ENCODE measurements at places on chromosomes 7 and 10.
A peak's percentile ranks its signal among the peaks of the same experiment; 100 is the strongest.

- no peak for DNase-seq
Observed at GRCh38 chr7:27160145-27160545, 3.7 kb upstream of the HOXA7 start.

GRCh38 chr7:131109759-131110296 is 217.8 kb upstream of the MKLN1 start:
- DNase-seq: peak; percentile 76

DNA sequence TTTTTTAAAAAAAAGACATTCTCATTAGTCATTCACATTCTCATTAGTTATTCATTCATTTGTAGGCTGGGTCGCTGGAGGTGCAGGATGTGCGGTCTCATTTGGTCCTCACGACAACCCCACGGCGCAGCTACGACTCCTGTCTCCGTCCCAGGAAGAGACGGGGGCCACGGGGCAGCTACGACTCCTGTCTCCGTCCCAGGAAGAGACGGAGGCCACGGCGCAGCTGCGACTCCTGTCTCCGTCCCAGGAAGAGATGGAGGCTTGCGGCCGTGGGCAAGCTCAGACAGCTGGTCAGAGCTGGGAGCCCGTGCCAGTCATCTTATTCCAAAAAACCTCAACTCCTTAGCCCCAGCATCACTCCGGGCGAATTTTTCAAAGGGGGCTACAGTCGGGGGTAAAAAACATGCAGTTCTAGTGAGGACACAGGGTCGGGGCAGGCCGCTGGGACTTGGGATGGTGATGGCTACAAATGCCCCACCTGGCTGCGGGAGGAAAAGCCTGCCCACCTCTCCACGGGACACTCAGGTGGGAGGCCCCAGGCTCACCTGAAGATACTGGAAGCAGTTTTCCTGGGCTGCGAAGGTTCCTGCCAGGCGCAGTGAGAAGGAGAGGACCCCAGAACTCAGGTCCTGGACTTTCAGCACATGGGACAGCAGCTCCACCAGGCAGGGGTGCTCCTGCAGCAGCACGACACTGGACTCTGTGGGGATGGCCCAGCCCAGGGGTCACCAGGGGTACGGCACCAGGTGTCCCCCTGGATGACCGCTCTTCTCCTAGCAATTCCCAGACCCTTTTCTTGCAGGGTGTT is 8.3 kb downstream of the BRAT1 start:
- no peak for DNase-seq

- DNase-seq: no peak
Observed at GRCh38 chr10:21209495-21209894, 312.4 kb upstream of the NEBL start.

GRCh38 chr10:45809837-45810236 is 37.5 kb downstream of the AGAP4 start:
- DNase-seq: no peak

GRCh38 chr10:4656576-4657194 is 169.3 kb upstream of the AKR1E2 start:
- peak; percentile 64 for DNase-seq

GRCh38 chr10:100531761-100532160 is 2.1 kb upstream of the NDUFB8 start:
- DNase-seq: peak; percentile 12

DNA sequence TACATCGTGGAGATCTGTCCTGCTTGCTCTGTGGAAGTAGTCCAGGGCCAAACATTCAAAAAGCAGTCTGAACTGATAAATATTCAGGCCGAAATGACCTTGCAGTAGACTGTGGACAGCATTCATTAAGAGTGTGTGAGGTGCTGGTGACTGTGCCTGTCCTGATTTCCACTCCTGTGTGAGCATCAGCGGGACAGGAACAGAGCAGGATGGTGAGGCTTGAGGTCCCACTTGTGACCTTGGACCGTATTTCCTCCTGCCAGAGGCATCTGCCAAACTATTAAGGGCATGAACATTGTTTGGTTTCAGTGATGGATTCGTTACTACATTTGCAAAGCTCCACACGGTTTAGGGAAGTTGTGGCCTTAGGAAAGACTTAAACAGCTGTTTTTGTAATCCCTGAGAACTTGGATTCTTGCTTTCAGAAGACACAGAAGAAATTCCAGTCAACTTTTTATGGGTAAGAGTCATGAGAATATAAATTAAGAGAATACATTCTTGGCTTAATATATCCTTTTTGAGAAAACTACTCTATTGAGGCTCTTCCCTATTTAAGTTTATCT is 32.8 kb downstream of the CCNY start:
- peak; percentile 13 for DNase-seq

DNA sequence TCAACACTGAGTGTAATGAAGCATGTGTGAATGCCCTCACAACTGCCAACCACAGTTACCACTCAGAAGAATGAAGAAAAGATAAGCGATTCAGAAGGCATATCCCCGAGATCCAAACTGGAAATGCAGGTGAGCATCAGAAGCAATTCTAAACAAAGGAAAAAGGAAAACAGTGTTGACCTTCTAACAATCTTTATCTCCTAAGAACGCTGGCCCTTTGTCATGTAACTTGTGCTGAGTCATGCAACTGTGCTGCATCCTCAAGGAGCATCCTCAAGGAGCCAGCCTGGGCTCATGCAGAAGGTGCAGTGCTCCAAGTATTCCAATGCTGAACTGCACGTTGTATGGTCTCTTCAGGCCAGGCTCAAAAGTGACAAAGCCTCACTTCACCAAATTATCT is 30.6 kb downstream of the SEC61G start:
- no peak for DNase-seq

GRCh38 chr7:22696541-22697228 is 30.3 kb upstream of the IL6 start:
- DNase-seq: no peak

- DNase-seq: peak; percentile 70
Observed at GRCh38 chr7:7428806-7429205, 106.9 kb downstream of the COL28A1 start.

DNA sequence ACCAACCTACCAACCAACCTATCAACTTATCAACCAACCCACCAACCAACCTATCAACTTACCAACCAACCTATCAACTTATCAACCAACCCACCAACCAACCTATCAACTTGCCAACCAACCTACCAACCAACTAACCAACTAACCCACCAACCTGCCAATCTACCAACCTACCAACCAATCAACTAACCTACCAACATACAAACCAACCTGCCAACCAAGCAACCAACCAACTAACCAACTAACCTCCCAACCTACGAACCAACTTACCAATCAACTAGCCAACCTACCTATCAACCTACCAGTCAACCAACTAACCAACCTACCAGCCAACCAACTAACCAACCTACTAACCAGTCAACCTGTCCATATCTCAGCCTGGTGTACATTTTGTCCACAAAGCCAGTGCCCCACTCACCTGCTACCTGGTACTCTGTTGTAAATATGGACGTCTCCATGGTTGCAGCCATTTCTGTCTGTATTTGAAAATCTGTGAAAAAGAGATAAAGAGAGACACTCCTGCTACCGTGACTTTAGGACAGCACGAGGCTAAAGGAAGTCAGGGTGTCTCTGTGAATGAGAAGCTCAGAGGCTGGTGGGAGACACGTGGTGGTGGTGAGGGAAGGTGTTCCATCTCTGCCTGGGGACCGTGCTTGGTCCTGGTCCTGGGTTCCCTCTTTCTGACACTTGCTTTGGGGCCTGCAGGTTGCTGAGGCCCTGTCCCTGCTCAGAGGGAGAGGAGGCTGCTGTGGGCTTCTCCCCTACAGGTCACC is 41.9 kb upstream of the IL15RA start:
- no peak for DNase-seq

DNA sequence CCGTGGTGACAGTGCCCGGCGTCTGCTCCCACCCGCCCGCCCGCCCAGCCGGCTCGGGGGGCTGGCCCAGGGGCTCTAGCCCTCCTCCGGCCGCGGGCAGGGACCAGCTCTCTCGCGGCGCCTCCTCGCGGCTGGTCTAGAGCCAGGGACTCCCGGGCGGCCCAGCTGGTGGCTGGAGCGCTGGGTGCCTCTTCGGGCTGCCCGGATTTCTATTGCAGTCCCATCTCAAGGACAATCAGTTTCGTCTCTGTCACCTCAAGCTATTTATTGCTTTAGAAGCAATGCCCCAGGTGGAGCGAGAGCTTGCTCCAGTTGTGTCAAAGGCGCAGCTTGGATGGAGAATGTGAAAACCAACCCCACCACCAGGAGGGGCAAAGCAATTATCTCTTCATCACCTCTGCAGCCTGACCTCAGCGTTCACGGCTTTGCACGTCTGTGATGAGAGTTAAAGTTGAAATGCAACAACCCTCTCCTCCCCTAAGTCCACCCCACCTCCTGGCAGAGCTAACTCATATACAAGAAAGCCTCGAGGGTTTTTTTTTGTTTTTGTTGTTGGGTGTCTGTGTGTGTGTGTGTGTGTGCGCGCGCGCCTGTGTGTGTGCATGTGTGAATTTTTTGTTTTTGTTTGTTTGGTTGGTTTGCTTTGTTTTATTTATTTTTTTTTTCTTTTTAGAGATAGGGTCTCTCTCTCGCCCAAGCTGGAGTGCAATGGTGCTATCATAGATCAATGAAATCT is at the start of gene ITGA8:
ITGA8 (minus strand) TSS at position 24 of the 736 bp plus-strand sequence. CDS start 151 bp downstream, outside the sequence.
- DNase-seq: peak; percentile 16

DNA sequence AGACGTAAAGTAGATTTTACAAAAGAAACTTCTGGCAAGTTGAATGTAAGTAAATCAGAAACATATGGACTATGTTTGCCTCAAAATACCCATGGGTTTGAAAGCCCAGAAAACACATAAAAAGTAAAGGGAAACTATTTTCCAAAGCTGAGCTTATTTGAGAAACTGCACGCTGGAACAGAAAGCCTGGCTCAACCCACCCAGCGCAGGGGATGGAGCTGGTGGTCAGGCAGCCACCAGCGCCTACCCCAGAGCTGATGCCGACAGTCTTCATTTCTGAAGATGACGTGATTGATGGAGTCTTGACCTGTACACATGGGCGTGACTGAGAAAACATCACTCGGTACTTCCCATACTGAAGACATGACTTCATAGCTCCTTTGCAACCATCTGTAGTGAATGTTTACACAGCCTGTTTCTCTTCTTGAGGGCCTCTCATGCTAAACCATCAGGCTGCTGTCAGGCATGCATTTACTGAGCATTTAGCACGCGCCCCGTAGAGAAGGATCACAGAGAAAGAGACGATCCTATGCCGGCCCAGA is 232.6 kb upstream of the AUTS2 start:
- no peak for DNase-seq

DNA sequence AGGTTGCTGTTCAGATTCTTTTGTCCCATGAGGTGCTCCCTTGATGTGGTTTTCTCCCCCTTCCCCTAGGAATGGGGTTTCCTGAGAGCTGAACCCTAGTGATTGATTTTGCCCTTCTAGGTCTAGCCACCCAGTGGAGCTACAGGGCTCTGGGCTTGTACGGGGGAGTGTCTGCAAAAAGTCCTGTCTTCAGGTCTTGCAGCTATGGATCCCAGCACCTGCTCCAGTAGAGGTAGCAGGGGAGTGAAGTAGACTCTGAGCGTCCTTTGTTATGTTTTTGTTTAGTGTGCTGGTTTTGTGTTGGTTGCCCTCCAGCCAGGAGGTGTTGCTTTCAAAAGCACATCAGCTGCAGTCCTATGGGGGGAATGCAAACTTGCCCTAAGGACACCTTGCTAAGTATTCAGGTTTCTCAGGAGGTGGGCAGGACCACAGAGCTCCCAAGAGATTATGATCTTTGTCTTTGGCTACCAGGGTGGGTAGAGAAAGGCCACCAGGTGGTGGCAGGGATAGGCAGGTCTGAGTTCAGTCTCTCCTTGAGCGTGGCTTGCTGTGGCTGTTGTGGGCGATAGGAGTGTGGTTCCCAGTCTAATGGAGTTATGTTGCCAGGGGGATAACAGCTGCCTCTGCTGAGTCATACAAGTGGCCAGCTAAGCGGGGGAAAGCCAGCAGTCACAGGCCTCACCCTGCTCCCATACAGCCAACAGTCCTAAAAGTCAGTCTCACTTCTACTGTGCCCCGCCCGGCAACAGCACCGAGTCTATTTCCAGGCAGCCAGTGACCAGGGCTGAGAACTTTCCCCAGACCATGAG is 92.4 kb upstream of the JCAD start:
- peak; percentile 64 for DNase-seq

DNA sequence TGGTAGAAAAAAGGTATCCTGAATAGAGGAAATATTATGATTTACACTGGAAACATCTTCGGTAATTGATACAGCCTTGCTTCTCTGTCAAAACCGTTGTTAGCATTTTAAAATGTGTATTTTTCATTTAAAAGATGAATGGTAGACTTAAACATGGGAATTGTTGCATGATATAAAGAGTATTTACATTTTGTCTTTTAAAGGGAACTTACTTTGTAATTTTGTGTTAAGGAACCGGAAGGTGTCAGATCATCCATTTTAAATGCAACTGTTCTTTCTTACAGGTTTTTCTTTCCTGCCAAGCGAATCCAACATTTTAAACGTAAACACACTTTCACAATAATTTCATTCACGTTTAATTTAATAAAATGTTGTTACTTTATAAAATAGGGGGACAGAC is 1.8 kb upstream of the IGF2BP3 start:
- no peak for DNase-seq

DNA sequence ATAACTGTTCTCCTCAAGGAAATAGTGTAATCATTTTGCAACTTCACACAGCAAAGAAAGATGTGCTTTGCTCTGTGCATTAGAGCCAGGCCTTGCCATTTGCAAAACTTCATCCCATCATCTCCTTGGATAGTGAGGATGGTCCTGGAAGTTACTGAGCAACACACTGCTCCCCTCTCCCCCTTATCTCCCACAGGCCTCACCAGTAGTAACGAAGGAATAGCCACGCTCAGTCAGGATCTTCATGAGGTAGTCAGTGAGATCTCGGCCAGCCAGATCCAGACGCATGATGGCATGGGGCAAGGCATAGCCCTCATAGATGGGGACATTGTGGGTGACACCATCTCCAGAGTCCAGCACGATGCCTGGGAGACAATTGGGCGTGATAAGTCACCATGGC is 11.5 kb downstream of the ACTA2 start:
- no peak for DNase-seq

DNA sequence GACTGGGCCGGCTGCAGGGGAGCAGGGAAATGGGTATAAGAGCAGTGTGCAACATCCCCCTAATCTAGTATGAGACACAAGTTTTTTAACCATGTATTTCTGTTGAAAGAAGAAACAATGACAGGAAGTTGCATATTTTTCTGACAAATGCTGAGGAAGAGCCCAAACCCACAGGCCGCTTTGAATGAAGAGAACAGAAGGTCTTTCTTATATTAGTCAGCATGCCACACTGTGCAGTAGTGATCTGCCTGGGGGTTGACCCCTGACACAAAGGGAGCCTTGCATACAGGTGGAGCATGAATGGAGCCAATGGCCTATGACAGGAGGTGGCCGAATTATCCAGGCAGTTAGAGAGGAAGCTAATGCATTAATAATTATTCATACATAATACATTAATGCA is 518.3 kb downstream of the PLXDC2 start:
- DNase-seq: no peak
